Thyroid gland (tissue), 4 donors: ENCODE measurements at places on chromosomes 5 and 9.

GRCh38 chr5:76582230-76583162, 40.7 kb downstream of the F2RL2 start:
- no peaks in the 10 kb centered on the region for H3K4me1 ChIP-seq
- H3K4me3 ChIP-seq: no peak overlapping the region
- no peaks in the 10 kb centered on the region for H3K36me3 ChIP-seq

DNA sequence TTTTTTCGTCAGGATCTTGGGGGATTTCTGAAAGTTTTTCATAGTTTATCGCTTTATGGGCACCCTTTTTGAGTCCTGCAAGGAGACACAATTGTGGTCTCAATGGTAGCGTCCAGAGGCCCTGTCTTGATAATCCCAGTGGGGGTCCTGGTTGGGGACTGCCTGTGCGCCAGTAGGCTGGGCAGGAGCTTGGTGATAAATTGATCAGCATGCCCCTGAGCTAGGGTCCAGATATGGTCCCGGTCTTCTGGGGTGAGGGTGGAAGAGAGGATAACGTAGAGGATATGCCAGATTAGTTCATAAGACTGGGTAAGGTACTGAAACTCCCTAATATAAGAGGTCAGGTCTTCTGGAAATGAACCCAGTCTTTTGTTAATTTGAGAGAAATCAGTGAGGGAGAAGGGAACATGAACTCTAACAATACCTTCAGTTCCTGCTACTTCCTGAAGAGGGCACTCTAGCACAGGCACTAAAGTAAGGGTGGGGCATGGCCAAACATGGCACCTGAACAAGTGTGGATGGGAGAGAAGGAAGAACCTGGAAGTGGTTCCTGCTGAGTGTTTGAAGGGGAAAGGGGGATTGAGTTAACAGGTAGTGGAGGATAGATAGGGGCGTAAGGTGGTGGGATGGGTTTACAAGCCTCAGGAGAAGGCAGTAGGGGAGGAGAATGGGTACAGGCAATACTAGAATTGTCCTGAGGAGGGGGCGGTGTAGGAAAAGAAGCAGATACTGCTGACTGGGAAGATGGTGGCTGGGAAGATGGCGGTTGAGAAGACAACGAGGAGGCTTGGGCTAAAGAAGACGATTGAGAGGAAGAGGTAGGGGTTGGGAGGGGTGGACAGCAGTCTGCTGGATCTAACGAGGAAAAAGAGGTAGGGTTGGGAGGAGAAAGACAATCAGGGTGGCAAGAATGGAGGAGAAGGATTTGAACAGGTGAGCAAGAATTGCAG, 33.8 kb upstream of the ANXA2R start:
- H3K27me3 ChIP-seq: no peaks in the 10 kb centered on the region
- no peak overlapping the region for H3K27ac ChIP-seq
- H3K4me3 ChIP-seq: no peak overlapping the region
- DNase-seq: no peak
- H3K4me1 ChIP-seq: peaks cover 23% of the 10 kb centered on the region

GRCh38 chr5:95401626-95402025, 10.5 kb downstream of the FAM81B start:
- DNase-seq: no peak
- H3K4me3 ChIP-seq: no peak overlapping the region
- no peak overlapping the region for H3K27ac ChIP-seq
- no peaks in the 10 kb centered on the region for H3K27me3 ChIP-seq
- no peaks in the 10 kb centered on the region for H3K36me3 ChIP-seq

DNA sequence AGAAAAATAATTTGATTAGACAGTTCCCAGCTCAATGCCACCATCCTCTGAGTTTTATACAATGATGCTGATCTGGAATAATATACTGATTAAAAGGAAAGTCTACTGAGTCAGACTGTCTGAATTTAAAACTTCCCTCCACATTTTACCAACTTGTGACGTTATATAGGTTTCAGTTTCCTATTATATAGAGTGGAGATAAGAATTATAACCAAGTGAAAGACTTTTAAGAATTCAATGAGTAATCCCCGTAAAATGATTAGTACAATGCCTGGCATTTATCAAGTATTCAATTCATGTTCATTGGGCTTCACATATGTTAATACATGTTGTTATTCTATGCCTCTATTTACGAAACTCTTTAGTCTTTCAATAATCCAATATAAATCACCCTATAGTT, 166.0 kb downstream of the CDH9 start:
- H3K27ac ChIP-seq: no peak overlapping the region
- no peaks in the 10 kb centered on the region for H3K36me3 ChIP-seq
- H3K27me3 ChIP-seq: no peaks in the 10 kb centered on the region

DNA sequence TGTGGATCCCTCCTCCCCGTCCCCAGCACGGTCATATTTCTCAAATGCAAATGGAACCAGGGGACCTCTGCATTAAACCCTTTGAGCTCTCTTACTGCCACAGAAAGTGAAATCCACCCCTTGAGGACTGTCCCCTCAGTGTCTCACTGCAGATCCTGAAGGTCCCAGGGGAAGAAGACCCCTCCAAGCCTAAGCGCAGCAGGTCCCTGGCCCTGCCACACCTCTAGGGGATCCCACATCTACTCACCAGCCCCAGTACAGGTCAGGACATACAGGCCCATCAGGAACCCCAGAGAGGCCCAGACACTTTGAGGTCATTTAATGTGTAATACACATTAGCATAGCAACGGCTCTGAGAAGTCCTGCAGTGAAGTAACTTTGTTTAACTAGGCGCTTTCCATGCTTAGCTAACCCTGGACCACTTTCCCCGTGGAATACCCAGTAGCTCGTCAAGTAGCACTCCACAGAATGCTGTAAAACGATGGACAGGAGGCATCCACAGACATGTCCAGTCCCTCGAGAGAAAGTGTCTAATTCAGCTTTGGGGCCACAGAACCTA, 54.7 kb upstream of the ALDH1B1 start:
- no peak overlapping the region for H3K27ac ChIP-seq
- H3K36me3 ChIP-seq: no peaks in the 10 kb centered on the region
- DNase-seq: no peak
- H3K4me3 ChIP-seq: no peak overlapping the region
- no peaks in the 10 kb centered on the region for H3K4me1 ChIP-seq
